ENCODE measurements at places on chromosomes 6 and 20.

- DNase-seq, result no peak
Measured at GRCh38 chr6:26172608-26172968, 85.4 kb downstream of the HFE start.

- no peak for DNase-seq
Measured at GRCh38 chr6:140897349-140897748, 1235.4 kb upstream of the GJE1 start.

- DNase-seq, result no peak
Measured at GRCh38 chr20:63565699-63566335, 8.2 kb downstream of the HELZ2 start.

DNA sequence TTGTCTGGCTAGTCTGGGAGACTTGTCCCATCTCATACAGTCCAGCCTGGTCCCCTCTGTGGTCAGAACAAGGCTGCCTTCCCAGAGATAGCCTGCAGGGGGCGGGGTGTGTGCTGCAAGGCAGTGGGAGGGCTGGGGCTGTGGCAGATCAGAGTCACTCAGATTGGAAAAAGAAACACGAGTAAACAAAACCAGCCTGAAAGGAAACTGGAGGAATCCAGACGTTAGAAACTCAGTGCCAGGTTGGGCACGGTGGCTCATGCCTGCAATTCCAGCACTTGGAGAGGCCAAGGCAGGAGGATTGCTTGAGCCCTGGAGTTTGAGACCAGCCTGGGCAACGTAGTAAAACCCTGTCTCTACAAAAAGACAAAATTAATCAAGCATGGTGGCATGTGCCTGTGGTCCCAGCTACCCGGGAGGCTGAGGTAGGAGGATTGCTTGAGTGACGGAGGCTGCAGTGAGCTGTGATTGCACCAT, 20.2 kb downstream of the LEMD2 start:
- peak; percentile 66 for DNase-seq

- DNase-seq, result no peak
Measured at GRCh38 chr6:7418238-7418905, 28.8 kb downstream of the RIOK1 start.

GRCh38 chr6:117629119-117629660, 26.9 kb upstream of the GOPC start:
- DNase-seq, result no peak

GRCh38 chr6:158149641-158150040, 18.4 kb downstream of the SERAC1 start:
- DNase-seq, result no peak

- DNase-seq, result no peak
Measured at GRCh38 chr20:25270829-25271251, 23.0 kb downstream of the PYGB start.

- DNase-seq, result no peak
Measured at GRCh38 chr20:35461620-35462019, 6.2 kb downstream of the CEP250 start.

GRCh38 chr6:119802464-119802863, 452.9 kb upstream of the MAN1A1 start:
- no peak for DNase-seq

GRCh38 chr20:48180618-48181017, 395.3 kb upstream of the SULF2 start:
- DNase-seq, result no peak

GRCh38 chr20:40189621-40190020, 499.4 kb downstream of the MAFB start:
- DNase-seq, result no peak
